ENCODE measurements at places on chromosomes 1 and 21. TPM values are rescaled to one million over a fixed set of nuclear protein-coding genes. Genes with fewer than 3 reads are reported as not detected.

- no peak overlapping the region for H3K4me3 ChIP-seq
- H3K36me3 ChIP-seq, result peaks cover 2% of the 10 kb centered on the region
- no peak overlapping the region for H3K27ac ChIP-seq
- no peak for DNase-seq
Measured at GRCh38 chr1:26579681-26580111, 50.1 kb downstream of the RPS6KA1 start.

The ATXN7L2 gene
- total RNA-seq, result 9.2 TPM

GRCh38 chr1:195754303-195754702 lies 853.9 kb downstream of the KCNT2 start:
- no peaks in the 10 kb centered on the region for H3K4me1 ChIP-seq
- no peaks in the 10 kb centered on the region for H3K27me3 ChIP-seq
- no peaks in the 10 kb centered on the region for H3K36me3 ChIP-seq

DNA sequence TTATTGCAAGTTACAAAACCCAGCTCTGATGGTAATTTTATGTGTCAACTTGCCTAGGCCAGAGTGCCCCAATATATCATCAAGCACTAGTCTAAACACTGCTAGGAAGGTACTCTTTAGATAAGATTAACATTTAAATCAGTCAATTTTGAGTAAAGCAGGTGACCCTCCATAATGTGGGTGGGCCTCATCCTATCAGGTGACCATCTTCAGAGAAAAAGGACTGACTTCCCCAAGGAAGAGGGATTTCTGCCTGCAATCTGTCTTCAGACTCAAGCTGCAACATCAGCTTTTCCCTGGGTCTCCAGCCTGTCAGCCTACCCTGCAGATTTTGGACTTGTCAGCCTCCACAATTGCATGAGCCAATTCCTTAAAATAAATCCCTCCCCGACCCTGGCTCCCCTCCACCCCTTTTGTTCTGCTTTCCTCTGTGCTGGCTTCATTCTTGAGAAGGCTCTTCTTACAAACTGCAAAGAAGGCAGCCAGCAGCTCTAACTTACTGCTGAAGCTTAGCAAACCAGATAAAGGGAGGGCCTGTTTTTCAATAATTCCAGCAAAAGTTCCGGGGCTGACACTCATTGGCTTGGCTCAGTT lies 56.4 kb upstream of the RUNX3 start:
- H3K4me1 ChIP-seq, result no peaks in the 10 kb centered on the region
- peaks cover 30% of the 10 kb centered on the region for H3K27me3 ChIP-seq

The SPATA1 gene
- total RNA-seq, result 2.9 TPM

DNA sequence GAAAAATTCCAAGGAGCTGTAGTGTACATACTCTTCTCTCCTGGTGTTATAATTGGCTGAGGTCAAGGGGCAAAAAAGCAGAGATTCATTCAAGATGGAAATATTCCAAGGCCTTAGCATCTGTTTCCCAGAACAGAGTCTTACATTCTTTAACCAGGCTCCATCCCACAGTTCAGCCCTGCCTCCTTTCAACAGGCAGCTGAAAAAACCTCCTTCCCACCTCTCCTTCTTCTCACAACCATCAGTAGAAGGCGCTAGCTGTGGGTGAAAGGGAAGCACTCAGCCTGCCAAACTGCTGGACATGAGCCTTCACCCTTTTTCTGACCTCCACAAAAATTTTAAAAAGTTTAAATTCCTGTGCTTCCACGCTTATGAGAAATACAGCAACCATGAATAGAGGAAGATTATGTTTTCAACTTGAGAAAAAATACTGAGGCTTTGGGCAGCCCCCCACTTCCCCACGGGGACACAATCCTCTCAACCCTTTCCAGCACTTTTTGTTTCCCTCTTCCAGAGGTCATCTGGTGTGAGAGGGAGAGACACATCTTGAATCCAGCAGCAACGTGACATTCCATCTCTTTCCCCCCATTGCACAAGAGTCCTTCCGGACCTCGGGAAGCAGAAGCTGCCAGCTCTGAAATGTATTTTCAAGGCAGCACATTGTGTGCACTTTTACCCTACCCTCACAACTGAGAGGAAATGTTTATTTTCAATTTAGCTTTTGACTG lies 43.2 kb upstream of the FMO2 start:
- no peak overlapping the region for H3K27ac ChIP-seq
- H3K4me3 ChIP-seq, result no peak overlapping the region
- no peak for DNase-seq
- no peaks in the 10 kb centered on the region for H3K36me3 ChIP-seq
- no peaks in the 10 kb centered on the region for H3K4me1 ChIP-seq
- peaks cover 69% of the 10 kb centered on the region for H3K27me3 ChIP-seq

The CELA2A gene
- not detected for total RNA-seq

All from PC-3 (cell line).